ENCODE measurements at places on chromosomes 3 and 15. TPM values are rescaled to one million over a fixed set of nuclear protein-coding genes. Genes with fewer than 3 reads are reported as not detected.

DNA sequence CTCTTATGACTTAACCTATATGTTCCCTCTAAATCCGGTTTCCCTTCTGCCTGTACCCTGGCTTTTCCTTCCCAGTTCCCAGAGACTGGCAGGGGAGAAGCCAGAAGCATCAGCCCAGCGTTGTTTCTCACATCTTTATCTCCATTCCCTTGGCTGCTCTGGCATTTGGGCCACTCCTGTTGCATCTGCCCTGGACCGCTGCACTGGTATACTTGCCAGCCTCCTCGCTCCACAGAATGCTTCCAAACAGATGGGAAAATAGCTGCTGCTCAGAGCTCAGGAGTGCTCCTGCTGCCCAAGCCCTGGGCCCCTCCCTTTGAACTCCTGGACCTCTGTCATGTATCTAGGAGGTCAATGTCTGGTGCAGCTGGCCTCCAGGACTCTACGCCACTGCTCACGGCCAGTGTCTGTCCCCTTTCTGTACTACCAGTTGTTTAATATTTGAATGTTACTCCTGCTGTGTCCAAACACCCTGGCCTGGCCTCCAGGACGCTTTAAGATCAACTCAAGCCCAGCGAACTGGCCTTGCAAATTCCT is 6.8 kb downstream of the SPINT1 start:
- peak; percentile 27 for DNase-seq

The GOLGA6L4 gene
- 0.58 TPM for total RNA-seq

The PLSCR5 gene
- total RNA-seq = not detected

The CDCP1 gene
- 0.47 TPM for total RNA-seq
